RKO (cell line): ENCODE measurements at places on chromosomes 2 and 18.

- no peak for DNase-seq
Observed at GRCh38 chr2:47719099-47719498, 63.8 kb upstream of the MSH6 start.

DNA sequence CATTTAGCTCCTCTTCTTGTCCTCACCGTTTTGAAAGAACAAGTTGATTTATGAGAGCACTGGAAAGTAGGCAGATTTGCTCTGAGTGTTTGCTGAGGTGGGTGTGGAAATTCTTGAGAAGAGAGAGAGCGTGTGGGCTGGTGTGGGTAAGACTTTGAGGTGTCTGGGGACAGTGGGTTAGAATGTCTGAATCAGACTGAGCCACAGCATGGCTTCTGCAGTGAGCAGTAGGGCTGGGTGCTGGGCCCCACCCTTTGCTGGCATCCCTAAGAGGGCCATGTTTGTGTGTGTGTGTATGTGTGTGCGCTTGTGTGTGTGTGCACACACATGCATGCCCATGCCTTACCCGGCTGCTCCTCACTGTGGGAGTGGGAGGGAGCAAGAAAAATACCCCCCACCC is 63.7 kb downstream of the COPS8 start:
- DNase-seq = no peak

GRCh38 chr2:218005486-218005885 is 2.7 kb upstream of the TNS1 start:
- DNase-seq = no peak

DNA sequence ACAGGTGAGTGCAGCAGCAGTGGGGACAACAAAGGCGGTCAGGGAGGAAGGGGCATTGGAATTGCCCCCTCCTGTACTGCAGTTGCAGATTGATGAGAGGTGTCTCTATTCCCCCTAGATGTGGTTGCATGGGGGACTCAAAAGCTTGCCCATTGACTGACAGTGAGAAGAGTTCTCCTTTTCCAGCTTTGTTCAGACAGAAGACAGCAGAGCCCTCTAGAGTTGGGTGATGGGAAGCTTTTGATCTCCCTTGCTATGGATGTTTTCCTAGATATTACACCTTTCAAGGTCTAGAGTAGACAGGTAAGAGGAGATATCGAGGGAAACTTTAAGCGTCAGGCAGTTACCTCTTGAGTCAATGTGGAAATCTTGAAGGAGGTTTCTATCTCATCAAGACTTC is 2.9 kb downstream of the PROKR1 start:
- DNase-seq = no peak

- DNase-seq = peak; percentile 34
Observed at GRCh38 chr18:75211002-75211621, 515 bp downstream of the TSHZ1 start.

DNA sequence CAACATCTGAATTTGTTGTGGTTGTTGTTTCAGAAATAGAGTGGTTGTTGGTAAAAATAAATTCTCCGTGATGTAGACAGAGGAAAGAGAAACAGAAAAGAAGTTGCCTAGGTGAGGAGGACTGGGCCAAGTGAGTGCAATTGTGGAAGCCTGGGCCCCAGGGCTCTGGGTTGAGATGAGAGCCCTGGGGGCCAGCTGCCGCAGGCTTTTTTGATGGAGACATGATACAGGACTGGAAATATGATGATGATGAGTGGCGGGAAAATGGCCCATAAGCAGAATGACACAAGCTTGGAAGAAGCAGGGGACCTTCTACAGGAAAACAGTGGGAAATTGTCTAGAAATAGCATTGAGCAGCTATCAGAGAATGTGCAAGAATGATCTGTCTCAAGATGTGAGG is 181.8 kb downstream of the TDRD15 start:
- no peak for DNase-seq

DNA sequence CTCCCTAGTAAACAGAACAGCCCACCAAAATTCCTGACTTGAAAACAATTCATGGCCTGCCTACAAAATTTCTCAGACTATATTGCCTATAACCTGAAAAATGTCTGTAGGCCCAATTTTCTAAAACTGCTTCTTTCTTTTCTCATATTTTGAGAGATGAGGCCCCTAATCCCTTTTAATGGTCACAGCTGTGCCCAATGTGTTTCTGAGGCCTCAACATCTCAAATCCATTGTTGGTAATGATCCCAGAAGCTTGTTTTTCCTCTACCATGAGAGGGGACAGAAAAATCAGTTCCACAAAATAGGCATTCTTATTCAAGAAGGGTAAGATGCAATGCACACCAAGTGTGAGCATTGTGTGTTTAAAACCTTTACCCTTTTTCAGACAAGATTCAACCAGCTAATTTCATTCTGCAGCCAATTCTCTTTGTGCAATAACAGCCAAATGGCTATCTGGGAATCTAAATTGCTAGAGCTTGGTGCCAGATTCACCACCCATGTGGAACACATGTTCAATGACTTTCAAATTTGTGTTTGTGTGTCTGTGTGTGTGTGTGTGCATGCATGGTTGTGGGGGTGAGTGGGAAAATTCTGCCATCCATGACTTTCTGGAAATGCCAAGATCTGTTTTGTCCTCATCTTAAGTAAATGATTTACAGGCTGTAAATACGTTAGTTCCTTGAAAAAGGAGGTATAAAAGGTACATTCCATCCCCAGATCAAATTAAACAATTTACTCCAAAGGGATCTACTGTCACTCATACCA is 319.5 kb downstream of the TNS1 start:
- no peak for DNase-seq

- DNase-seq = peak; percentile 87
Observed at GRCh38 chr2:179818546-179818945, 42.9 kb downstream of the ZNF385B start.

DNA sequence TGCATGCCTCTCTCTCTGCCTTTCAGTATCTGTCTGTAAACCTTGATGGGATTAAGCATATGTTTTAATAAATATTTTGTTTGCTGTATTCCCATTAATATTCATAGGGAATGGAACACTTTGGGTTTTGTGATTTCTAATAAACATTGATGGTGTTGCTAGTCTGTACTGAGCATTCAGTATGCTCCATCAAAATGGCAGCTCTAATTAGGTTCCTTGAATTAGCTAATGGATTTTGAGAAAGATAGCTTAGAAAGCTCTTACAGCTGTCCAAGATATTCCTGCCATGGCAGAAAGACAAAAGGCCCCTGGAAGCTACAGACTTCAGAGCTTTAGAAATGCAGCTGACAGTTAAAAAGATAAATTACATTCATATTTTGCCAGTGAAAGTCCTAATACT is 199.2 kb upstream of the NRP2 start:
- no peak for DNase-seq

GRCh38 chr2:148570989-148571388 is 73.6 kb upstream of the EPC2 start:
- no peak for DNase-seq

DNA sequence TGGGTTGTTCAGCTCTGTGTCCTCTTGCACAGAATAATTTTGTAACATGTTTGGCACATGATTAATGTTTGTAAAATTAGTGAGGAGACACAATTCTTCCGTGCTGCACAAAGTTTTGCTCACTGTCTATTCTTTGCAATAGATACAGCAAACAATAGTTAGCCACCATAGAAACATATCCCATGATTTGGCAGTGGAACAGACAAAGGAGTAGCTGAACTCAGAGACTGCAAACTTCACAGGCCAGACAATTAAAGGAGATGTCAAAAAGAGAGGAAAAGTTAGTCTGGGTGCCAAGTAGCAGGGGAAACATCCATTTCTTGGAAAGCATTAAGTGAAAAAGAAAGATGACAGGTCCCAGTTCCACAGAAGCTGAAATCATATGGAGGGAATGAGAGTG is 267.4 kb upstream of the NRXN1 start:
- DNase-seq = no peak

GRCh38 chr18:32378705-32379104 is 92.0 kb downstream of the GAREM1 start:
- DNase-seq = no peak

- no peak for DNase-seq
Observed at GRCh38 chr2:72181616-72182015, 34.0 kb upstream of the CYP26B1 start.

DNA sequence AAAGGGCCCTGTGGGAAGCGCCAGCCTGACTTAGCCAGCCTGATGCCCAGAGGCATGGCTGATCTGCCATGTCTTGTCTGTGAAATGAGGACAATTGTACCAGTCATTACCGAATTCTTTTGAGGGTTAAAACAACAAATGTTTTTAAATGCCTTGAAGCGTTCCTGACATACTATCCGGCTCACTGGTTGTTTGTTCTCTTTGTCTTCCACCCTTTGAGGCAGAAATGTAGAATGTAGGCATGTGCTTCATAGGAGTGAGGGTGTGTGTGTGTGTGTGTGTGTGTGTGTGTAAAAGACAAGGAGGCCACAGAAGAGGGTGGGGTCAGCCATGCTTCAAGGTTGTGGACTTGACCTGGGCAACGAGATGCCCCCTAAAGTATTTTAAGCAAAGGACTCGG is 35.5 kb downstream of the TGFBRAP1 start:
- no peak for DNase-seq

DNA sequence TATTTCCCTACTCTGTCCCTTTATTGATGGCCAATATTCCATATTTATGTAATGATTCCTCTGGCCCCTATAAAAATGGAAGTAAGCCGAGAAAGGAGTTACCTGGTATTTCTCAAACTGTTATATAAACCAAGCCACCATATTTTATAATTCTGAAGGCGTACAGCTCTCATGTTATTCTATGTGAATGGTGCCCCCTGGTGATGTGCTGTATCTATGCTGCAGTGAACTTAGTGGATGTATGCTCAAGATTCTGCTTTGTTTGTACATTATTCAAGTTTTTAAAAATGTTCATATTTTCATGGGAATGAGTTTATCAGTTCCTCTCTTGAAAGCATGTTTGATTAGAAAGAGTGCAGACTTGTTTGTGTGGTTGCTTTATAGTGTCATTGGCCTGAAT is 194.5 kb upstream of the LRRTM1 start:
- DNase-seq = peak; percentile 31

DNA sequence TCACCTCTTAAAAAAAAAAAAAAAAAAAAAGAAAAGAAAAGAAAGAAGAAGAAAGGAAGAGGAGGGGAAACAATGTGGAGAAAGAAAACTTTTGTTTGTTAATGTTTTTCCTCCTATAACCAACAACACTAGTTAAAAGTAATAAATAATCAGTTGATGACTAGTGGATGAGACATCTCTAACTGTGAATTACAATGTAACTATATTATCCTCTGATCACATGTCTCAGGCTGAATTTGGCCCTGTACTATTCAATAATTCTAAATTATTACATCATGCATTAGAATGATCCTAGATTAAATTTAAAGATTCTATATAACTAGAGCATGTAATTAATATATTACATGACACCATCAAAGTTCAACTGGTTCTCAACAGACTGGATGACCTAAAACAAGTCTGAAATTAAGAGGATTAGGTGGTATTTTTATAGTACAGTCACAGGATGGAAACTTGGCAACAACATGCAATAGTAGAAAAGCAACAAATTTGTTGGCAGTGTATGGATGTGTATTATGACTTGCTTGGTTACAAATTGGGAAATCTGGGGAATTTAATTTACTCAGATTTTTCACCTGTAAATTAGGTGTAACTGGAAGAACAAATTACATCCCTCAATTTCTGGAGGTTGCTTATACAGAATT is 269.3 kb upstream of the SETBP1 start:
- DNase-seq = no peak

DNA sequence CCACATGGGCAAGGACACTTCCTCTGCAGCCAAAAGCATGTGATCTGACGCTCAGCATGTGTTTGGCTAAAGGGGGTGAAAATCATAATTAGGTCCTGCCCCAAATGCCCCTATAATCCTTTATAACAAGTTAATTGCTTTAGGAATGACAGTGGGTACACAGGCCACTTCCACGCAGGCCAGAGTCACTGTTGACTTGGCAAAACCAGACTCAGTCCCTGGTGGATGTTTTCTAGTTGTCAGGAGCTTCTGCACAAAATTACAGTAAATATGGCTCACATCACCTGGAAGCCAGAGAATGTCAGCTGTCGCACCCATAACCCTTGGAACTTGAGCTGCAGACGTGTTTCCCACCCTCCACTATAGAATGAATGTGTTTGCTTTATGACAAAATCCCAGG is 13.3 kb upstream of the PXDN start:
- no peak for DNase-seq

- DNase-seq = no peak
Observed at GRCh38 chr2:41610501-41611190, 437.2 kb upstream of the PKDCC start.

- DNase-seq = no peak
Observed at GRCh38 chr2:218722876-218723785, 12.5 kb downstream of the TTLL4 start.

GRCh38 chr2:225532096-225532495 is 132.6 kb downstream of the NYAP2 start:
- no peak for DNase-seq

- no peak for DNase-seq
Observed at GRCh38 chr2:34660741-34661140, 1061.6 kb upstream of the FAM98A start.

DNA sequence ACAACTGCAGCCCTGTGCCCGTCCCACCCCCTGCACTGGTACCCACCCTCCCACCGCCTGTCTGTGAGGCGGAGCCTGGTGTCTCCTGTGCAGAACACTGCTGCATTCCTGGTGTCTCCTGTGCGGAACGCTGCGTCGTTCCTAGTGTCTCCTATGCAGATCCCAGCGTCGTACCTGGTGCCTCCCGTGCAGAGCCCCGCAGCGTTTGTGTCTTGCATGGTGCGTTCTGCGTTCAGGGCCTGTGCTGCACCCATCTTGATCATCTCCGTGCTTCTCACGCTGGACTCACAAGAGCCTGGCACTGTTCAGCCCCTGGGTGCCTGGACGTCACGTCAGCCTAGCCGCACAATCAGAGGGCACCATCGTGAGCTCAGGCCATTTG is 248.6 kb upstream of the SALL3 start:
- DNase-seq = no peak
